Stimulated activated naive CD4-positive, alpha-beta T cell treated with Interleukin-2 at 50 U/mL for 16 hours (primary cell): ENCODE measurements at places on chromosomes 5 and 9.

DNA sequence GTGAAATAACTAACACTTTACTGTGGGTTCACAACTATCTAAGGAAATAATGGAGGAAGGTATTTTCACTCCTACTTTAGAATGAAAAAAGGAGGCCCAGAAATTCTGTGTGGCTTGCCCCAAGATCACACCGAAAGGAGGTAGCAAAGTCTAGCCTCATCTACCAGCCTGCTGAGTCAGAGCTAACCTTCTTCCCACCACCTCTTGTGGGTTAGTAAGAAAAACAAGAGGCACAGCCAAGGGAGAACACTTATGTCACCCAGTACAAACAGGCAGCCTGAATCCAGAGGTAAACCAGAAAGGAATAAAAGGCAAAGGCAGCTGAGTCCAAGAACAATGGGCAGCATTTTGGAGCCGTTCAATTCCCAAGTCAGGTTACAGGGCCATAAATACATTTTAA, 91.9 kb upstream of the RASEF start:
- no peak for DNase-seq

GRCh38 chr5:77444356-77444755, 47.8 kb downstream of the WDR41 start:
- DNase-seq = no peak

DNA sequence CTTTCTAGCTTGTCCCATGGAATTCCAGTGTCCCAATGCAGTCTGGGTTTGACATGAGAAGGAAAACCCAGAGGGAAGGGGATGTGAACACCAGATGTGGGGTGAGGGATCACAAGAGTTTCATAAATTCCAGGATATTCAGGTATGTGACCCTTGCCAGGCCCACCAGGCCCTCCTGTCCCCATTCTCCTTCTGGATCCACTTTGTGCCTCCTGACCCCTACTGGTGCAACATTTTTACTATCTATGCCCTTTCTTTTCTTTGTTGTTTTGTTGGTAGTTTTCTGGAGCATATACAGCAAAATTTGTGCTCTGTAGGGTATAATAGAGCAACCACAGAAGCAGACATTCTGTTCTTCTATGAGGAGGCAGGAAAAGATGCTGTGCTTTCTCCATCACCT, 597.0 kb upstream of the GRAMD2B start:
- DNase-seq = no peak

GRCh38 chr5:10724781-10725507, 36.1 kb downstream of the DAP start:
- no peak for DNase-seq

DNA sequence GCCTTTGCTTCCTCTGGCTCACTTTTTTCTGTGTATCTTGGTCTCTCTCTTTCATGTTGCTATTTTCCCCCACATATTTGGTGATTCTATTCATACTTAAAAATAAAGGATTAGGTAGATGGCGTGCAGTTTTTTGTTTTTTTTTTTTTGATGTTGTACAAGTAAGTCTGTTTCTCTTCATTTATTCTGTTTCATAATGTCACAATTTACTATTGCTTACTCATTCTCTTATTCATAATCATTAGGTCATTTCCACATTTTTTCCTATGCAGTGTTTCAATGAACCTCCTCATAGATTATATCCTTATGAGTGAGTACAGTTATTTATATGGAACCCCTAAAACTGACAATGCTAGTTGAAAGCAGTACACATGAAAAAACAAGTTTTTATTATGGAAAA, 136.3 kb downstream of the APBA1 start:
- no peak for DNase-seq

DNA sequence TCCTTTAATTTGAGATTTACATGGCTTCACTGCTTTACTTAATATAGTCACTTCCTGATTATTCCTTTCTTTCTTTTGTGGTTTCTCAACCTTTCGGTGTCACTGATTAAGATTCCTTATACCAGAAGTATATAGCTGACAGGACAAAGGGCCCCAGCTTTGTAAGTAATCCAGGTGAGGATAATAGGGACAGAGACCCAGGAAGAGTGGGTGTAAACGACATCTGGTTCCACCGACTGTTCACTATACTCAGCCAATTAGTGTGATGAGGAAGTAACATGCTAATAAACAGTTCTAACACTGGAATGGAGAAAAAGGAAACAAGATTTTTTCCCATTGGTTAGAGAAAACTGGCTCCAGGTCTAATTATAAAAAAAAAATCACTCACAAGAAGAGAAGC, 286.3 kb upstream of the EFNA5 start:
- DNase-seq = no peak

DNA sequence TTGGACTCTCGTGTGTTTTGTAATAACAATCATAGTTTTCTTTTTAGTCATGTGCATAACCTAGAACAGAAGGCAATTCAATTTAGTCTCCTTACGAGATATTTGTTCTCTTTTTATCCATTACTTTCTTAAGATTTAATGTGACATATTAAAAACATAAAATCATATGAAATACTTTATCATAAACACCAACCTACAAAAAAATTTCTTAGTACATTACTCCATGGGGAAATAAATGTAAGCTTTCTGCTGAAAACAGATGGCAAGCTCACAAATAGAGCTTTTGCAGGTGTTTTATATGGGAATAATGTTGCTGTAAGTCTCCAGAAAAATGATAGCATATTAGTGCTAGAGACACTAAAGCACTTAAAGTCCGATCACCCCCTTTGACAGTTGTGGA, 1035.2 kb upstream of the ARRDC3 start:
- no peak for DNase-seq

DNA sequence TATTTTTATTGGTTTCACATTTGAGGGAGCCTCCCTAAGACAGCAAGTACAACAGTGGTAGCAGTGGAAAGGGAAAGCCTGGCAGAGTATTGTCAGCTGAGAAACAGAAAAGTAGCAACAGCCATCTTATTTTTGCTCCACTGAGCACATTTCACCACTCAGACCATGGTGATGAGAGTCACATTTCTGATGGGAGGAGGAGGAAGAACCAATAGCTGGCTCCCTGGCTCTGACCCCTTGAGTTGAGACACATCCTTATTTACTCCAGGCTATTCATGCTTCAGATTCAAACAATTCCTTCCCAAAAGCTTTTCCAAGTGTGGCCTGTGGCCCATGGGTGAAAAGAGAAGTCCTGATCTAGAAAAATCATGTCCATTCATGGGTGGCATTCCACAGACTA, 236.3 kb downstream of the ARHGAP26 start:
- no peak for DNase-seq

DNA sequence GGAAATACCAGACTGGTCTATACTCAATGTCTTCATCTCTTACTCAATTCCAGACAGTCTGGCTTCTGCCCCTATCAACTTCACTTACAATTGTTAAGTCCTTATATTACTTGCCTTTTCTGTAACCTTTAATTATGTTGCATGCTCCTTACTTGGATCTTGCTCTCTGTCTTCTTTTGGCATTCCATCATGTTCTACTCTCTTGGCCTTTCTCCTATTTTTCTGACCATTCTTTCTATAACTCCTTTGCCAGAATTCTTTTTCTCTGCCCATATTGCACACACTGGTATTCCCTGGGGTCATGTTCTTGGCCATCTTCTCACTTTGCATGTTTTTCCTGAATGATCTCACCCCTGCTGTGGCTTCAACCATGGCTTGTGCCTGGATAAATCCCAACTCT, 209.8 kb upstream of the ZNF462 start:
- no peak for DNase-seq

DNA sequence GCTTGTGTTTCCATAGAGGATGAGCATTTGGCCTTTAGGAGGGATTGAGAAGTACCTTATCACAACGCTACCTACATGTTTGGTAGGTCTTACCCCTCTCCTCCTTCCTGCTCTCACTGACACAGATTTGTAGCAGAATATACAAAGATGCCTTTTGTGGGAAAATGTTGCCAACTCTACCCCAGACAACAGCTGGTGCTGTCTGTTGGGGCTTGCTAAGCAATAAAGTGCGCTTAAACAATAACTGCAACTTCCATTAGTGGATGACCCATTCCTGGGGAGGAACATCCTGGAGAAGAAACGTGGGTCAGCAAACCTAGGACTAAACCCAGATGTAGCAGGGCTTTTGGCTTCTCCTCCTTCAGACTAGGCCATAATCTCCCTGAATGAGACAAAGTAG, 174.3 kb downstream of the EFNA5 start:
- DNase-seq = no peak

DNA sequence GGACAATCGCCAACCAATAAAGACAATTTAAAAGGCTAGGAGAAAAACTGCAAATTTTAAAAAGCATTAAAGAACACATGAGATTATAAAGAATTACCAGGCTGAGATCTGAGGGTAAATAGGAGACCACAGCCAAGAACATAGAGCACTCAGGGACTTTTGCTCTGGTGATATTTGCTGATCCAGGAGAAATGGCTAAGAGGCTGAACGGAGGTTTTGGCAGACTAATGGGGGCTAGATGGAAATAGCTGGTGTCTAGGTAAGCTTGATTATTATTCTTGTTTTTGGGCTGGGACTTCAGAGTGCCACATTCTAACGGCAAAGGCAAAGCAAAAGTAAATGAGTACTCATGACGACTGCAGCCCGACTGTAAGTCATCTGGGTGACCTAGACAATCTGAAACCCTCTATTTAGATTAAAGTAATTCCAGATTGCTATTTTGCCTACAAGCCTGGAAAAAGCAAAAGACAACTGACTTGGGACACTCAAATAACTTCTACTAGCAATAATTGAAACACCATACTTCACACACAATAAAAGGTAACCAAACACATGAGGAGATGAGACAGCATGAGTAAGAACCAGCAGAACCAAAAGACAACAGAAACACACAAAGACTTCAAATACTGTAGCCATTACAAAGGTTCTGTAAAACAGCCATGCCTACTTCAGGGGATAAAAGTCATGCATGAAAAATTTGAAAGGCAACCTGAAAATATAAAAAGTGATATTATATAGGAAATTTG, 68.8 kb downstream of the JAKMIP2 start:
- DNase-seq = no peak

DNA sequence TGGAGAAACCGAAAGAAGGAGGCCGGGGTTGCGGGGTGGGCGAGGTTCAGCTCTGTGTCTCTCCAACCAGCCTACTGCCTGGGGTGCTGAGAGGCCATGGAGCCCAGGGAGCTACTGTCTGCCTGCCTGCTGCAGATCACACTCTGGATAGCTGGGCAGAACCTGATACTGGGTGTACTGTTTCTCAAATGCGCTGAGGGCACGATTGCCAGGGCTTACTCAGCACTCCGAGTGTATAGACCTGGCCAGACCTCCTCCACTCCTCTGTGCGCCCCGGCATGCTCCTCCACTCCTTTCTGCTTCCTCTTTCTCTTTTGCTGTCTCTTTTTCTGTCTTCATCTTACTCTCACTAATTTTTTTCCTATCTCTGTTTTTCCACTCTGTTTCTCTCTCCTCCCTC, 215.1 kb downstream of the PAPPA start:
- DNase-seq = no peak

DNA sequence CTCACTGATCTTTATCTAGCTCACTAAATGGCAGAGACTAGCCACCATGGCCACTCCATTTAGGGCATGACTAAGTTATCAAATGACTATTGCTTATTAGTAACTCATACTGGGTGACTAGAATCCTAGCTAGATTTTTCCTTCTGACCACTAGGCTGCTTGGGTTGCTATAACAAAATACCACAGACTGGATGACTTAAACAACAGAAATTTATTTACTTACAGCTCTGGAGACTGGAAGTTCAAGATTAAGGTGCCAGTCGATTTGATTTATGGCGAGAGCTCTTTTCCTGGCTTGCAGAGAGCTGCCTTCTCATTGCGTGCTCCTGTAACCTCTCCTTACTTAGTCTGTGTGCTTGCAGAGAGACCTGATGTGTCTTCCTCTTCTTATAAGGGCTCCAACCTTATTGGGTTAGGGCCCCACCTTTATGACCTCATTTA, 55.0 kb upstream of the APC start:
- DNase-seq = no peak
